Hematopoietic multipotent progenitor cell (in vitro differentiated cells): ENCODE measurements at places on chromosomes 11 and 22.
A peak's percentile ranks its signal among the peaks of the same experiment; 100 is the strongest.

- no peak for DNase-seq
These were observed 7.4 kb upstream of the TH start for GRCh38 chr11:2178906-2179494.

- DNase-seq = no peak
These were observed 8.0 kb upstream of the MMP10 start for GRCh38 chr11:102788334-102788995.

DNA sequence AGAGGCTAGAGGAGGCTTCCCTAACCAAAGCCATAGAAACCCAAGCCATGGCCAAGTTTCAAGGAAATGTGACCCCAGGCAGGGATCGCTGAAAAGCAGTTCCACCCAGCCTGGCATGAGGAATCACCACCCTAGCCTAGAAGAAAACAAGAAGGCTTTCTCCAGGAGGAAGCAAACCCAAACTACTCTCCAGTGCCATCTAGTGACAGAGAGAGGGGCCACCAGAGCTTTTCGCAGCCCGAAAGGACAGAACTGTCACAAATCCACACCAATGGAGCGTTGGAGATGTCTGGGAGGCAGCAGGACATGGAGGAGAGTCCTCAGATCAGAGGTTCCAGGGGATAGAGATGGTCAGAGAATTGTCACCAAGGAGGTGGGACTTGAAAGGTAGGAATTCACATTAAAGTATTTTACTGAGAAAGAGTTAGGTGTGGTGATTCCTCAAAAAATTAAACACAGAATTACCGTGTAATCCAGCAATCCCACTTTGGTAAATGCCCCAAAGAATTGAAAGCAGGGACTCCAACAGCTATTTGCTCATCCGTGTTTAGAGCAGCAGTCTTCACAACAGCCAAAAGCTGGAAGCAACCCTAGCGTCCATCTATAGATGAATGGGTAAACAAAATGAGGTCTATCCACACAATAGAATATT lies 67.3 kb upstream of the NUP50 start:
- DNase-seq = peak; percentile 41

- no peak for DNase-seq
These were observed 13.3 kb upstream of the CEP295 start for GRCh38 chr11:93648158-93648557.

DNA sequence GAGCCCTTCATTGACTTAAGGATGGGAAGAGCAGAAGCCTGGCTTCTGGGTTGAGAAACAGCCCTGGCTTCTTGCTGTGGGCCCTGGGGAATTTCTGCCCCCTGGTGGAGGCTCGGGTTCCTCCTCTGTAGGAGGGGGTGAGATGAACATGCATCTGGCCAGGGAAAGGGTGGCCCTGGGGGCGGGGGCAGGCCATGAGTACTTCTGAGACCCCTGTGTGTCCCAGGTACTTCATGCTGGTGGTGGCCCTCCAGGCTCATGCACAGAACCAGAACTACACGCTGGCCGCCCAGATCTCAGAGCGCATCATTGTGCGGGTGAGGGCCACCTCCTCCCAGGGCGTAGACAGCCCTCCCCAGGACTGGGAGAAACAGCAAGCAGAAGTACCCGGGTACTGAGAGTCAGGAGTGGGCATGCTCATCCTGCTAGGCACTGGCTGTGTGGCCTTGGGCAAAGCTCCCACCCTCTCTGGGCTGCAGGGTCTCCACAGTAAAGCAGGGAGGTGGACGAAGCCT lies 15.8 kb downstream of the TMEM258 start:
- DNase-seq = no peak

GRCh38 chr22:35368386-35368785 lies 12.5 kb upstream of the HMOX1 start:
- no peak for DNase-seq

- DNase-seq = no peak
These were observed 54.6 kb downstream of the MCHR1 start for GRCh38 chr22:40733919-40734318.

- no peak for DNase-seq
These were observed 360.3 kb upstream of the PDGFD start for GRCh38 chr11:104524254-104524653.

DNA sequence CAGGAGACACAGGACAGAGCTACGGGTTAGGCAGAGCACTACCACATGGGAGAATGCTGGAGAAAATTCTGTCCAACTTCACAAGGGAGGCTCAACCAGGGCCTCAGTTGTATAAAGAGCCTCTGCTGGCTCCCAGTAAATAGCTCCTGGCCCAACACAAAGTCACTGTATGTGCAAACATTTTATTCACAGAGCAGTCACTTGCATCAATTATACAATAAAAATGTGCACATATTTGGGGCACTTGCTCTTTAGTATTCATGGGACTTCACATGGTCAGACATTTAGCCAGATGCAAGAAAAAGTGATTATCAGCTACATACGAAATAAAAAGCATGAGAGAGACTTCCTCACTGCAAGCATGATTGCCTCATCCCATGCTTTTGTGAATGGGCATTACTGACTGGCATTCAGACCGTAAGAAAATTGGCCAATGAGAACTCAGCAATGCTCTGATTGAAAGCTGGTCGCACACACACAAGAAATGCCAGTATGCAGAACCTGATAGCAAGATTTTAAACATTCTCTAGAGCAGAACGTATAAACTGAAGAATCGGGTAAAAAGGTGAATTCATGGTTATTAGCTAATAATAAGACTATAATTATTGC lies 39.4 kb downstream of the BLID start:
- DNase-seq = no peak

DNA sequence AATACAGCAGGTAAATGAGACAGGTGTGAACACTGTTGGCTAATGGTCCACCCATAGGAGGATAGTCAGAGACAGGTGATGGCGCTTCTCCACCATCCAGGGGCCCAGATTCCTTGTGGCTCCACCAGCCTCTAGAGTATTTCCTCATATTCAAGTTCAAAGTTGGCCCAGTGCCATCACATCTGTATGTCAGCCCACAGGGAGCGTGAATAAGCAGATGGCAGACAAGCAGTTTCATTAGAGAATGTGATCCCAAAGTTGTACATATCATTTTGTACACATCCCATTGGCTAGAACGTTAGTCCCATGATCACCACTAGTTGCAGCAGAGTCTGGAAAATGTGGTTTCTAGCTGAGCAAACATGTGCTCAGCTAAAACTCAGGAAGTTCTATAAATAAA lies 11.0 kb upstream of the CWF19L2 start:
- DNase-seq = no peak
